ENCODE measurements at places on chromosomes 3 and 15.
A peak's percentile ranks its signal among the peaks of the same experiment; 100 is the strongest.

DNA sequence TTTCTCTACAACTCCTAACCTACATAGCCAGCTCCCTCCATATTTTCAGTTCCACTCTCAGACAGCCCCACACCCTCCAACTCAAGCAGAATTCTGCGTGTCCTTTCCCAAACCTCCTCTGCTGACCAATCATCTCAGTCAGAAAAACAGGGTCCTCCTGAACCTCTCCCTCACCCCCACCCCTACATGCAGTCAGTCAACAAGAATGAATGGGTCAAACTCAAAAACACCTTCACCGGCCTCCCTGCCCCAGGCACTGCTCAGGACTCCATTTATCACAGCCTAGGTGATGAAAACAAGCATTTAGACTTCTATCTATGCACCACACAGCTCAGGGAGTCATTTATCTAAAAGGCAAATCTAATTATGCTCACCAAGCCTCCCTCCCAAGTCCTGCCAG, 32.4 kb downstream of the MYL3 start:
- no peak overlapping the region for H3K4me3 ChIP-seq
- peaks cover 16% of the 10 kb centered on the region for H3K4me1 ChIP-seq
- H3K27ac ChIP-seq, result no peak overlapping the region

- H3K27ac ChIP-seq, result no peak overlapping the region
- no peak for DNase-seq
- no peaks in the 10 kb centered on the region for H3K36me3 ChIP-seq
- no peak overlapping the region for H3K4me3 ChIP-seq
Measured at GRCh38 chr15:95162967-95163531, 931.7 kb downstream of the MCTP2 start.

- H3K4me1 ChIP-seq, result no peaks in the 10 kb centered on the region
- no peaks in the 10 kb centered on the region for H3K36me3 ChIP-seq
- no peak for DNase-seq
- no peak overlapping the region for H3K4me3 ChIP-seq
Measured at GRCh38 chr3:62667714-62668113, 207.5 kb downstream of the CADPS start.

- H3K4me3 ChIP-seq, result no peak overlapping the region
- DNase-seq, result no peak
- H3K36me3 ChIP-seq, result peaks cover 38% of the 10 kb centered on the region
- H3K4me1 ChIP-seq, result peaks cover 17% of the 10 kb centered on the region
- H3K27ac ChIP-seq, result no peak overlapping the region
Measured at GRCh38 chr3:17179381-17180205, 294.8 kb downstream of the PLCL2 start.

- peak overlapping the region; percentile 10 for H3K27ac ChIP-seq
- no peak for DNase-seq
- H3K4me3 ChIP-seq, result no peak overlapping the region
- H3K27me3 ChIP-seq, result no peaks in the 10 kb centered on the region
- peaks cover 3% of the 10 kb centered on the region for H3K4me1 ChIP-seq
- H3K36me3 ChIP-seq, result peaks cover 17% of the 10 kb centered on the region
Measured at GRCh38 chr15:40029979-40030893, 8.7 kb downstream of the SRP14 start.
